ENCODE measurements at places on chromosomes 11 and 22.

DNA sequence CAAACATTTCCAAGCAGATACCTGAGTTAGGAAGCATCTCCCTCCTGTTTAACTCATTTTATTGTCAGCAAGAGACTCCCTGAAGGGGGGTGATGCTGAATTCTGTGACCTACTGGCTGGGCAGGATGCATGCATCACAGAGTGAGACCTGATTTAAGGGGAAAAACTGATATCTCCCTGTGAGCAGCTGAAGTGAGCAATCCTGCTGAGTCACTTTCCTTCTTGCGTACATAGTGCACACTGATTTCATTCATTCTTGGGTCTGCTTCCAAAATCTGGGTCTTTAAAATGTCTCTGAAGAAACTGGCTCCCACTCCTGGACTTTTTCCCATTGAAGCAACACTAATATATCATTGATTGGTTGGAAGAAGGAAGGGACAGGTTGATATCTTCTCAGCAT, 23.3 kb downstream of the P4HA3 start:
- DNase-seq: no peak

- DNase-seq: no peak
These were observed 46.4 kb downstream of the CSTPP1 start for GRCh38 chr11:46982797-46983452.

DNA sequence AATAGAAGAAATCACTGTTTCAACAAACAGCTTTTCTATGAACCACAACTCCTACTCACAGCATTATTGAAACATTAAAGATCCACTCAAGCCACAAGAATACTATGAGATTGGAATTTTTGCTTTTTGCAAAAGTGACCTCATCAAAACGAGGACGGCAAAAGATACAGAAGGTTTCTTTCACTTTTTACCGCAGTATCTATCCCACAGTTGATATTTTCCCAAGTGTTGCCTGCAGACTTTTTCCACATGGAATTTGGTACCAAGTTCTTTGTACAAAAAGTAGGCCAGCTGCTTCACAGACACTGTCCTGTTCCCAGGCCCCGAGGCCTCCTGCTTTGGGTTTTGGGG, 204.0 kb downstream of the TBC1D22A start:
- no peak for DNase-seq

GRCh38 chr11:4084406-4085125, 10.0 kb upstream of the RRM1 start:
- DNase-seq: no peak

GRCh38 chr11:134901542-134901941, 489.5 kb upstream of the B3GAT1 start:
- DNase-seq: no peak

DNA sequence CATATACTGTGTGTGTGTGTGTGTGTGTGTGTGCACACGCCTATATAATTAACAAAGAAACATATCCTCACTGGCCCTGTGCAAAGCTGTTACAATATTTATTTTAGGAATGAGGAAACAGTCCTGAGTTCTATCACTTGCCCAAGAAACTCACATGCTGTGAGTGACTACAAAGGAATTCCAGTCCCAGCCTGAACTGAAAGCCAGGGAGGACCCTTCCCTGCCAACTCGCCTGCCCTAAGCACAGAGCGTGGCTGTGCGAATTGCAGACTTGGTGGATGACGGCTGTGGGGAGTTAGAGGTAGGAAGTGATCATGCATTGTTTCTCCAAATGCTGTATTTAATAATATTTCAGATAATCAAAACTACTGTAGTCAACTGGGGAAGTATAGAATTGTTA, 26.4 kb upstream of the CD5 start:
- no peak for DNase-seq

- no peak for DNase-seq
These were observed 95.7 kb downstream of the TEAD1 start for GRCh38 chr11:12769834-12770345.

DNA sequence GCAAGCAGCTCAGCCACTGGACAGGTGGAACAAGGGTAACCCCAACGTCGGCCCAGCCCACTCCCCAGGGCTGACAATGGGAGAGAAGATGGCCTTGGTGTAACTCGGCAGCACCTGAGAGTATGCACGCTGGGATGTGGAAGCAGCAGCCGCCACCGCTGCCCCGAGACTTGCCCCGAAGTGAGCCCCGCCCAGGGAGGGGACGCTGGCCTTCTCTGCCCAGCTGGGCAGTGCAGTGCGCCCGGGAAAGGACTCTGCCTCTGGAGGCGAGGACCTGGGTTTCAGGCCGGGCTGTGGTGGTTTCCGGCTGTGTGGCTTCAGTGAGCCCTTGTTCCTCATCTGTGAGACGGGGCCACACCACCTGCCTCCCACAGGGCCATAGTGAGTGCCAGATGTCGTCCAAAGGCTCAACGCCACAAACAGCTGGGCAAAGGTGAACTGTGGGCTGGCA, 8.6 kb upstream of the POLDIP3 start:
- peak; percentile 35 for DNase-seq

GRCh38 chr22:47564651-47565434, 802.4 kb downstream of the TBC1D22A start:
- DNase-seq: no peak

DNA sequence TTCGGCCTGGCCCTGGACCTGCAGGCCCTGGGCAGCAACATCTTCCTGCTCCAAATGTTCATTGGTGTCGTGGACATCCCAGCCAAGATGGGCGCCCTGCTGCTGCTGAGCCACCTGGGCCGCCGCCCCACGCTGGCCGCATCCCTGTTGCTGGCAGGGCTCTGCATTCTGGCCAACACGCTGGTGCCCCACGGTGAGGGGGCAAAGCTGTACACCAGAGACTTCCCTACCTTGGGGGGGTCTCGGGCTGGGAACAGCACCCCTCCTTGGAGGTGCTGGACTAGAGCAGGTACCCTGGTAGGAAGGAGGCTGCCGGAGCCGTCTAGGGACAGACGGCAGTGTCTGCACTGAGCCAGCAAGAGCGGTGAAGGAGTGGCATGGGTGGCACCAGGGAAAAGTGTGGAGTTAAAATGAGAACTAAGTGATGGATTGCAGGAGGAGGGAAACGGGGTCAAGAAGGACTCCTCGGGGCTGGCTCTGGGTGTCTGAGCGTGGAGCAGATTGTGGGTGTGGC, 8.7 kb downstream of the SLC22A12 start:
- DNase-seq: no peak

- no peak for DNase-seq
These were observed 7.9 kb downstream of the RNF169 start for GRCh38 chr11:74756571-74756970.

- DNase-seq: no peak
These were observed 20.2 kb upstream of the PRDM10 start for GRCh38 chr11:130022799-130023198.

DNA sequence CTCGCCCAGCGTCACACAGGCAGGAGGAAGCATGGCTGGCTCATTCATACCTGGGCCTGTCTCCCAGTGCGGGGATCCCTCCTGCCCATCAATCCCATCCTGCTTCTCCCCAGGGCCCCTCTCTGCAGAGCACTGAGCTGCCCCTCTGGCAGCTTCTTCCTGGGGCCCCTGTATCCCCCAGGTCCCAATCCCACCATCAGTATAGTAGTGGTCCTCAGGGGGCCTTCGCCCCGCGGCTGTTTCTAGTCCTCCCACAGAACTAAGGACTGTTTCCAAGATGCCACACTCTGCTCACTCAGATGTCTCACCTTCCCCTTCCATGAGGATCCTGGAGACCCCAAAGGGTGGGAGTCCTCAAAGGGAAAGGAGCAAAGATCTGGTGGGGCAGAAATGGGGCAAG, 97.6 kb downstream of the PDE2A start:
- DNase-seq: no peak

DNA sequence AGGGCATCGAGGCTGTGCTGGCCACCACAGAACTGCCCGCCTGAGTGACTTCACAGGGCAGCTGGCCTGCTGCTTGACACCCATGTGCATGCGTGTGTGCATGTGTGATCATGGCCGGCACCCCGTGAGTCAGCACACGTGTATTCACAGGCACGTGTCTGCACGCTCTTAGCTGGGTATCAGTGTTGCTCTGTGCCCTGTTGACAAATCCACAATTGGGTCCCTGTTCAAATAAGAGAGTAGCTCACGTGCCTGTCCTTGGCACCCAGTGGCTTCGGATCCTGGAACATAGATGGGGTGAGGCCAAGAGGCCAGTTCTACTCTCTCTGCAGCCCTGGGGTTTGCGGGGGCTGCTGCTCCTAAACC, 14.0 kb downstream of the B3GAT1 start:
- no peak for DNase-seq

DNA sequence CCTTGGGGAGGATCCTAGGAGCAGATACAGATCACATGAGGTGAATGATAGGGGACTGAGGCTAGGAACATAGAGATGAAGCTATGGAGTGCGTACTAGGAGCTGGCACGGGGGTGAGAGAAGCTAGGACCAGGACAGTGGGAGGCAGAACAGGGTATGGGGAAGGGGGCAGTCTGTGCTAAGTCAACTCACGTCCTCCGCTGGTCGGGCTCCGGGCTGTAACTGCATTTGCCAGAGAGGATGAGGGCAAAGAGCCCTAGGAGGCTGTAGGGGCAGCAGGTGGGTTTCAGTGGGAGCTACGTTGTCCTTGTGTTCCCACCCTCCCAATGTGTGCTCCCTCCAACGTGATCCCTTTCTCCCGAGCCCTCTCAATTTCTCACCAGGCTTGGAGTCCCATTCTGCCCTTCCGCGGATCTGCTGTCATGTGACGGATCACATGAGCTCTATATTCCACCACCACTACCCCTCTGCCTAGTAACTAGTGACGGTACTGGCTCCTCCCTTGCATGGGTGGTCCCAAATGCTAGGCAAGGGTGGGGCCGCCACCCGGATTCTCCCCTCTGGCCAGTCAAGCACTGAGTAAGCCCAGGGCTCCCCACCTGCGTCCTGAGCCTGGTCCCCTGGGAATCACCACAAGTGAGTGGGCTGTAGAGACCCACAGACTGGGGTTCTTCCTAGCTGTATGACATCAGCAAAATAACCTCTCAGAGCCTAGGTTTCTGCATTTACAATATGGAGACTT, at the start of gene TPP1:
Gene TPP1 (minus strand): TSS at position 419 of the 742 bp plus-strand sequence. CDS start 22 bp downstream, at position 397.
- DNase-seq: peak; percentile 87

- DNase-seq: no peak
These were observed 86.8 kb downstream of the NECTIN1 start for GRCh38 chr11:119641983-119642745.

- no peak for DNase-seq
These were observed 58.5 kb downstream of the LRRC74B start for GRCh38 chr22:21104126-21104691.

DNA sequence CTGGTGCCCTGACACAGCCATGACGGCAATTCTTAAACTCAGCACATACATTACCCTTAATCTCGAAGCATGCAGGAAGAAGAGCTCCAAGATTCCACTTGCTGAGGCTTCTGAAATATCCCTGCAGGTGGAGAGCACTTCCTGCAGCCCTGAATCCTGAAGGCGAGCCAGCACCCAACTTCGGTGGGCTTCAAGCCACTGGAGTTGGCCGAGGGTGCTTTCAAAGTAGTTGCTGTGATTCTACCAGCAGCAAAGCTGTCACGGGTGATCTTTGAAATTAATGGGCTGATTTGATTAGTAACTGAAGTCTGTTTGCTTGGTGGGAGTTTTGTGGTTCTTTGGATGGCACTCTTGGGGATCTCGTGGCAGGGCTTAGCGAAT, 9.0 kb upstream of the FTH1 start:
- DNase-seq: no peak

DNA sequence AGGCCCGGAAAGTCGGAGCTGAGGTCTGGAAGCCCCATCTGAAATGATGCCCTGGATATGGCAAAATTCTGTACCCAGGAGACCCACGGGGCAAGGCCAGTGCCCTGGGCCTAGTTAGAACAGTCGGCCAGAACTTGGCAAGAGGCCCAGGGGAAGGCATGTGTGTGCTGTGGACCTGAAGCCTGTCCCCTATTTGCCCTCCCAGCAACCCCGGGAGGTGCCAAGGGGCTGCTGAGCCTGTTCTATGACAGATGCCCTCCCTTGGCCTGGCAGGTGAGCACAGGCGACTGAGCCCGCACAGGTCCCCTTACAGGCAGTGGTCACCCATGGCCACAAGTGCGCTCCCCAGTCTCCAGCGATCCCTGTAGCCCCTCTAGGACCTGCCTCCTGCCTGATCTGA, 51.7 kb downstream of the NAT10 start:
- no peak for DNase-seq

- peak; percentile 37 for DNase-seq
These were observed 667 bp downstream of the DGCR6L start for GRCh38 chr22:20319041-20319744.

DNA sequence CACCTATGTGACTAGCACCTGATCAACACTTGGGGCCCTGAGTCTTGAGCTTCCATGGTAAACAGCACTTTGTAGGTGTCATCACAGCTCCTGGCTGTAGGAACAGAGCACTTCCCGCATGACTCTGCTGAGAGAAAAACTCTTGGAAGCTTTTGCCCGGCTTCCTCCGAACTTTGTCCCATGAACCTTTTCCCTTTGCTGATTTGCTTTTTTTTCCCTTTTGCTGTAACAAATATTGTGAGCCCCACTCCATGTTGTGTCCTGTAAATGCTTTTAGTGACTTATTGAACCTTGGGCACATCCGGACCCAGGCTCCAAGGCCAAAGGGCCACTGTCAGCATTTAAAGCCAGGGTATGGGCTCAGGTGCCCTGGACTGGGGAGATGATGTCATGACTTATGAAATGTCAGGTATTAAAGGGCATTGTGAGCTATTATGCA, 391.1 kb downstream of the TENM4 start:
- DNase-seq: no peak

GRCh38 chr11:92035488-92035887, 189.1 kb upstream of the FAT3 start:
- no peak for DNase-seq

DNA sequence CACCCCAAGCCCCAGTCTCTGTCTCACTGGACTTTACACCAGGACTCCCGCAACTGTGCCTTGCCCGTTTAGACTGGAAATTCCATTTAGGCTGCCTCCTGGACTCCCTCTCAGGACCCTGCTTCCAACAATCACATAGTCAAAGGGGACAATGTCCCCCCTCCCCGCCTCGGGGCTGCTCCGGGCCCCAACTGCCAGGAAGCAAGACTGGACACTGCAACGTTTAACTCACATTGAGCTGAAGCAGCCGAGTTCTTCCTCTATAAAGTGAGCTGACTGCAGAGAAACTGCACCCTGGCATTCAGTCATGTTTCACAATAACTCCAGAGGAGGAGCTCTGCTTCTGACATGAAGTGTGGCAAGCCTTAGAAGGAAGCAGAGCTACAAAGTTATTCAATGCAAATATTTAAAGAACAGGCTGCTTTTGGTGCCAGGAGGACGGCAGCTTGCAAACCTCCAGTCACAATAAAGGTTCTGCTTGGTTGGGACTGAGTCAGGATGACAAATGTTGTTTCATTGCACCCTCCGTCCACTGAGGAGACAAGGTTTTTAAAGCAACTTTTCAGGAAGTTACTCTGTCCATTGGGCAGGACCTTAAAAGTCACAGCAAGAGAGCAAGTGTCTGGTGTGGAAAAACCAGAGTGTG, 19.9 kb downstream of the PACSIN2 start:
- no peak for DNase-seq

DNA sequence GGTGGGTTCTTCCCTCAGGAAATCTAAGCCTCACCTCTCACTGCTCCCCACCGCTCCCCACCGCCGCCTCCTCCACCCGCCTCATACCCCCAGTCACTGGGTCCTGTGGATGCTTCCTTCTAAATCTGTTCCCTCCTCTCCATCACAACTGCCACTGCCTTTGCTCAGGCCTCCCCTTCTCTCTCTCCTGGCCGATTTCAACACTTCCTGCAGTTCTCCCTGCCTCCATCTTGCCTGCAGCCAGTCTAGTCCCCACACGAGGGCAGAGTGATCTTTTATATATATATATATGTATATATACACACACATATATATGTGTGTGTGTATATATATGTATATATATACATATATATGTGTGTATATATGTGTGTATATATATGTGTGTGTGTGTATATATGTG, 27.8 kb downstream of the CREB3L1 start:
- DNase-seq: no peak
